NCI-H526 treated with DMSO at 0.1 percent for 48 hours (cell line): ENCODE measurements at places on chromosomes 1 and 21.

DNA sequence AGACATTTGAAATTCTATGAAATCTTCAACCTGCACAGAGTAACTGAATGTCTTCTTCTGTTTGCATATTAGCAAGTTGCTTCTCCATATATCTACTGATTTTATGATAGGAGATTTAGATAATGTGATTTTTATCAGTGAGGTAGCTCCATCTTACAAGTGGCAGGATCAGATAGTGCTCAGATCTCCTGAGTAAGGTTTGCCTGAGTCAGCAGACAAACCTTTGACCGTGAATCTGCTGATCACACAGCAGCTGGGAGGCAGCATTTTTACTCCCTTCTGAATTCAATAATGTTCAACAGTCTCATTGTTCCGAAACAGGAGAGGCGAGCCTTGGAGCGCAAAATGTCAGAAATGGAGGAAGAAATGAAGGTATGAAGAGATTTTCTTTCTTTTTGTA is 141.4 kb downstream of the SYT2 start:
- no peak for DNase-seq

GRCh38 chr1:234371414-234371813 is 1.8 kb upstream of the COA6 start:
- DNase-seq: no peak

DNA sequence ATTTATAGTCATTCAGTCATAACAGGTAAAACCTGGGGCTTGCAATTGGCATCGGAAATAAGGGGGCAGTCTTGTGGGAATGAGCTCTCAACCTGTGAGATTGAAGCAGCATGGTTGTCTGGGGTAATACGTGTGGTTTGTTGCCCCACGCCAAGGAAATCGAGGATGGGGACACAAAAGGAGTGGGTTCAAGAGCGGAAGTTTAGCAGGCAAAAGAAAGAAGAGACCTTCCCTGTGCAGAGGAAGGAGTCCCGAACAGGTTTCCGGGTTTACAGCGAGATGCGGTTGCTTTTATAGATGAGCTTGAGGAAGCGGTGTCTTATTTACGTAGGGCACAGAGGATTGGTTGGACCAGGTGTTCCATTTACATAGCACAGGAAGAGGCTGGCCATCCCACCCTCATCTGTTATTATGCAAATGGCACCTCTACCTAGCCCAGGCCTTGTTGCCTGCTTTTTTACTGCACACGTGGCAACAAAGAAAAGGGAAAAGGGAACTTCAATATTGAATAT is 37.3 kb downstream of the IFNAR1 start:
- peak; percentile 78 for DNase-seq

- DNase-seq: no peak
Observed at GRCh38 chr1:244050835-244051444, at the start of gene ZBTB18. Gene ZBTB18, plus strand, starts transcription at chr1:244051283. Its CDS starts 149 bp downstream, at chr1:244051432.

DNA sequence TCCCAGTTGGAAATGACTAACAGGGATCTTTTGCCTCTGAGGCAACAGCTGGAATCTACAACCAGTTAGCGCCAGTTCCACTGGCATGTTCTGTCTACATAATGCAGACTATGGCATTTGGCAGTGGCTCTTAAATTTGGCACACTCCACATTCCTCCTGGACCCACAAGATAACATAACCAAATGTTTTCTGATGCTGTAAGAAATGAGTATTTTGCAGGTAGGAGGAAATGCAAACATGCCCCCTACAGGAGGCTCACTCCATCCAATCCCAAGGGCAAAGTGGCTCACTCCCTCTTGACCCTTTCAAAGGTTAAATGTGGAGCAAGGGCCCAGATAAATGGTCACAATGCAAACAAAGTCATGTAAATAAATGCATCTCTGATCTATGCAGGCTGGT is 129.2 kb upstream of the PROX1 start:
- no peak for DNase-seq

GRCh38 chr1:8461351-8462110 is 143.6 kb downstream of the SLC45A1 start:
- DNase-seq: no peak

DNA sequence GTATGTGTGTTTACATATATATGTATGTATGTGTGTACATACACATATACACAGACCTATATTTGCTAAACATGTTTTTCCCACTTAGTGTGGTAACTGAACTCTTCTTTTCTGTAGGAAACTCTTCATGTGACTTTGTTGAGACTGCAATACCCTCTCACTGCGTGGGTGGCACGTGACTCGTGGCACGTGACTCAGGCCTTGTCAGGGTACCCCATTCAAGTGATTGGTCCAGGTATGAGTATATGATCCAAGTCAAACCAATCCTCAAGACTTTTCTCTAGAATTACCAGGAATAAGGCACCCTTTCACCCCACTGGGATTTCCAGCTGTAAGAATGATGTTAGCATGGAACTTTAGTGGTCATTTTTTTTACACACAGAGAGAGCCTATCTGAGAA is 149.2 kb upstream of the KCNK2 start:
- DNase-seq: no peak

GRCh38 chr1:228304766-228305395 is 97.0 kb downstream of the OBSCN start:
- DNase-seq: no peak

DNA sequence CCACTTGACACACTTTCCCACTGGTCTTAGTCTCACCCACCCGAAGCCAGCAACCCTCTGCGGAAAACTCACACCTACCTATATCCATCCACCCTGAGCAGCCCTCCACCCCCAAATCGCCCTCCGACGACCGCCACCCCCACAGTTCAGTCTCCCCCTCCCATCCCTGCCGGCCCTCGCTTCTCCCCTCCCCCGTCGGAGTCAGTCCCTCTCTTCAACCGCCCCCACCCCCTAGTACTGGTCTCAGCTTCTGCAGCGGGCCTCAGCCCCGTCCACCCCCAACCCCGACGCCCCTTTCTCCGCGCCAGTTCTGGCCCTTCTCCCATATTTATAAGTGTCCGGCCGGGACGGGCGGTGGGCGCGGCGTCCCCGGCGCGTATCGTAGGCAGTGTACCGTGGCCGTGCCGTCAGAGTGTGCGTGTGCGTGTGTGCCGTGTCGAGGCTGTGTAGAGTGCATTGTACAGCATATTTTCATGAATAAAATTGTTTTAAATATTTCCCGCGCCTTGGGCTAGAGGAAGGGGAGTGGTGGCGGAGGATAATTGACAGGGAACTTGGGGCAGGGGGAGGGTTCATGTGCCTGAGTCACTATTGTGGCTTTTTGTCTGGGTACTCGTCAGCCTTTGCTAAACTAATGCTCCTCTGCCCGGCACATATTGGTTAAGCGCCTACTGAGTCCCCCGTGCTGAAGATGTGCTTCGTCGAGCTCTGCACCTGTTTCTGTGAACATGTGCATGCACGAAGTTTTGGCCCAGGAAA is 22.0 kb downstream of the FOXO6 start:
- no peak for DNase-seq

- DNase-seq: no peak
Observed at GRCh38 chr21:37183749-37184148, 83.4 kb downstream of the VPS26C start.

GRCh38 chr1:223308136-223308535 is 55.8 kb downstream of the SUSD4 start:
- DNase-seq: no peak
